Mesothelial cell of epicardium (in vitro differentiated cells): ENCODE measurements at places on chromosomes 6 and 20.

GRCh38 chr6:16043171-16044135, 85.4 kb upstream of the MYLIP start:
- DNase-seq = no peak

DNA sequence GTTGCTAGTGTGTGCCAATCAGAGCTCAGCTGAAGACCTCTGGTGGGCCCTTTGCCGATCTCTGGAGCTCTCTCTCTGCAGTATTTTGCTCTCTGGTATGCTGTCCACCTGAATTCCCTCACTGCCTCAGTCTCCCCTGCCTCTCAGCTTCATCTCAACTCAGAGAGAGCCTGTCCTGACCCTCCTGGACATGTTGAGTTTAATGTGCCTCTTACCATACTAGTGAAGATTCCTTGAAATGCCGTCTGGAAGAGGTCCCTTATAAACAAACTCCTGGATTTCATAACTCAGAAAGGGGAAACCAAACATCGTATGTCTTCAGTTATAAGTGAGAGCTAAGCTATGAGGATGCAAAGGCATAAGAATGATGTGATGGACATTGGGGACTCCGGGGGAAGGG, 231.1 kb upstream of the ZNF217 start:
- no peak for DNase-seq

- DNase-seq = no peak
These were observed 268.4 kb downstream of the ADGRG6 start for GRCh38 chr6:142570221-142570671.

DNA sequence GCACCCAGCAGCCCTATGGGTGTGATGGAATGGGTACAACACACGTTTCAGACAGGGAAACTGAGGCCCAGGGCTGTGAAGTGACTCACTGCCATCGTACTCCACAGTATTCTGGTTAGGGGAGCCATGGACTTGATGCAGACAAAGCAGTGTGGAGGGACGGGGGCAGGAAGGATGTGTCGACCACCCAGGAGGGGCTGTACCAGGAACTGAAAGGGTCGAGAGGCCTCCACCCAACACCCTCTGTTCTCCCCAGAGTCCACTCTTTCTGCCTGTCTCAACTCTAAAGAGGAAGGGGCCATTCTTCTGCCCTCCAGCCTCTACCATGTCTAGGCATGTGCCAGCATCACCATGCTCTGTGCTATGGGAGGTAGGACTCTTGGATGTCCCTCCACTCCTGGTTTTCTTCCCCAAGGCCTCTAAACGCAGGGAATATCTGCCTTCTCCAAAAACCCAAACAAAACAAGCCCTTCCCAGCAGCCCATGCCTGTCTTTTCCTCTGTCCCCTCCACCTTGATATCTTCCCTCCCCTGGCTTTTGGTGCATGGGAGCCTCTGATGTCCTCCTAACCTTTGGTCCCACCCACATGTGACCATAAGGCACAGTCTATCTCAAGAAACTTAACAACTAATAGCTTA, 7.4 kb downstream of the SLC22A1 start:
- peak; percentile 10 for DNase-seq

DNA sequence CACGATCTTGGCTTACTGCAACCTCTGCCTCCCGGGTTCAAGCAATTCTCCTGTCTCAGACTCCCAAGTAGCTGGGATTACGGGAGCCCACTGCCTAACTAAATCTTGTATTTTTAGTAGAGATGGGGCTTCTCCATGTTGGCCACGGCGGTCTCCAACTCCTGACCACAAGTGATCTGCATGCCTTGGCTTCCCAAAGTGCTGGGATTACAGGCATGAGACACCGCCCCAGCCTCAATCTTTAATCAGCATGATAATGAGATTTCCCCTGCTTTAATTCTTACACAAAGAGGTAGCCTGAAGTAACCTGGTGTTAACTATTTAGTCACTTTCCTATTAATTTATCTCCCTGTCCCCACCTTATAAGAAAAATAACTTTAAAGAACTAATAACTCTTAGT, 31.3 kb upstream of the TRDN start:
- DNase-seq = no peak

DNA sequence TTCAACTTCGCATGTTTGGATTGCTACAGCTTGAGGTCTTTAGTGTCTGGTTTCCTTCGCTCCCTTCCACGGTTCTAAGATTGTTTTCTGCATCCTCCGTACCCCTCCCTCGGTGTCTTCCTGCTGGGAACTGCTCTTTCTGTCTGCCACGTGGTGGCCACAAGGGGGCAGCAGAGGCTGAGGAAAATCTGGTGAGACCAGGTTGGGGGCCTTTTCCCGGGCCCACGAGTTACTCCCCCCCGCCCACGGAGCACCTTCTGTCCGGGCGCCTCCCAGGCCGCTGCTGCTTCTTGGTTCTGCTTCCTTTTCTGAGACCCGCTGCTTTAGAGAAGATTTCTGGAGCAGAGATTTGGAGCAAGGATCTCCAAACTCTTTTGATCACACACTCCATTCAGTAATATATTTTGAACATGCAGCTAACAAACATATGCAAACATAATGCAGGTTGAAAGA, 21.1 kb upstream of the NOTCH4 start:
- peak; percentile 68 for DNase-seq

DNA sequence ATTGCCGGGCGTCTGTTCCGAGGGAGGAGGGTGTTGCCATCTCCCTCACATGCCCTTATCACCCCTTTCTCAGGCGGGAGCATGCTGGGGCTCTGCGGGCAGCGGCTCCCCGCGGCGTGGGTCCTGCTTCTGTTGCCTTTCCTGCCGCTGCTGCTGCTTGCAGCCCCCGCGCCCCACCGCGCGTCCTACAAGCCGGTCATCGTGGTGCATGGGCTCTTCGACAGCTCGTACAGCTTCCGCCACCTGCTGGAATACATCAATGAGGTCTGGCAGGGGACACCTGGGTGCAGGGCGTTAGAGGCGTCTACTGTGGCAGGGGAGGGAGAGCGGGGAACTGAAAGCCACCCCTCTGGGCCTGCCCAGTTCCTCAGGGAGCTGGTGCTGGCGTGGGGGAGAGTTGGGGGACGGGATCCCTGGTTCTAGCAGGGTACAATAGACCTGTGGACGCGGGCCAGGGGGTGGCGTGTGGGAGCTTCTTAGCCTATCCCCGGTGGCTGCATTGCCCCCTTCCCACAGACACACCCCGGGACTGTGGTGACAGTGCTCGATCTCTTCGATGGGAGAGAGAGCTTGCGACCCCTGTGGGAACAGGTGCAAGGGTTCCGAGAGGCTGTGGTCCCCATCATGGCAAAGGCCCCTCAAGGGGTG, 697 bp downstream of the PPT2 start:
- peak; percentile 70 for DNase-seq

- DNase-seq = no peak
These were observed 1.9 kb upstream of the PAQR8 start for GRCh38 chr6:52360028-52360427.

GRCh38 chr6:6730831-6731230, 142.3 kb downstream of the LY86 start:
- no peak for DNase-seq

GRCh38 chr6:75997696-75998095, 74.8 kb downstream of the IMPG1 start:
- DNase-seq = no peak

- DNase-seq = no peak
These were observed 31.8 kb downstream of the ACSS1 start for GRCh38 chr20:25025986-25026605.

- no peak for DNase-seq
These were observed 25.7 kb upstream of the TCFL5 start for GRCh38 chr20:62887152-62887859.

DNA sequence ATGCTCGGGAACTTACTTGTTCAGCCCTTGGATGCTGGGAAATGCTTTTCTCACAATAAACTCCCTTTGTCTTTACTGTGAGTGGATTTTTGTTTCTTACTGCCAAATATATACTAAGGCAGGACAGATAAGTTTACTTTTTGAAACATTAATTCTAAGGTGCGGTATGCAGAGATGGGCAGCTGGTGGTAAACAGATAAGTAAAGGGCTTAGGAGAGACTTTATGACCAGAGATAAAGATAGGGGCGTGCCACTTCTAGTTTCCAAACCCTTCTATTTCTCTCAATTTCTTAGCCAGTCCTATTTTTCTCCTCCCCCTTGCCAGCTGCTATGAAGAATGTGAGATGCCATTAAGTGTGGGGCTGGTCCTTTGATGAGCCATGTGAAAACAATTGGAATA, 16.3 kb downstream of the SAMD3 start:
- DNase-seq = no peak

DNA sequence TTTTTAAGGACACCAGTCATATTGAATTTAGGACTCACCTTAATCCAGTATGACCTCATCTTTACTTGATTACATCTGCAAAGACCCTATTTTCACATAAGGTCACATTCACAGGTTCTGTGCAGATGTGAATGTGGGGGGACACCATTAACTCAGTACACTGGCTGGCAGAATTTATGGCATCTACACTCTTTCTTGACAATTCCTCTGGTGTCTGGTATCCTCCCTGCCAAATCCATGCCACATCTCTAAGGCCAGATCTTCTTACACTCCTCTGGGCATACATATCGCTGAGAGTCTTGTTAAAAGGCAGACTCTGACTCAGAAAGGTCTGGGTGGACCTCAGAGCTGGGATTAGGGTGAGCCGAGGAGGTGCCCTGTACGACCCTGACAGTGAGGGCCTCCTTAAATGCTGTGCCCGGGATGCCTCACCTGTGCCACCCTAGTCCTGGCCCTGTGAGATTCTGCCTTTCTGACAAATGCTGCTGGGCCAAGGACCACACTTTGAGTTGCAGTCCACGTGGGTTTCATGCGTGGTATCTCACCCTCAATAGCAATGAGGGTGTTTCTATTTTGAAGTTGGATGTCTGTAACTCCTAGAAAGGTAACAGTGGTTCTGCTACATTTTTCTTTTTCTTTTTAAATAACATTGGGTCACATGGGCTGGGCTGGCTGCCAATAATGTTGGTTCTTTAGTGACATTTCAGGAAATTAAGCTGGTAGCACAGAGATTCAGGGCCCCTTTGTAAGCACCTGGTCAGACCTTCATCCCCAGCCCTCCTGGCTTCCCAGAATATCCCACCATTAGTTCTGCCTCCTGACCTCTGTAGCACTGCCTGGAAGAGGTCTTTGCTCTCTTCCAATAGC, 17.2 kb upstream of the LRRN4 start:
- DNase-seq = no peak

DNA sequence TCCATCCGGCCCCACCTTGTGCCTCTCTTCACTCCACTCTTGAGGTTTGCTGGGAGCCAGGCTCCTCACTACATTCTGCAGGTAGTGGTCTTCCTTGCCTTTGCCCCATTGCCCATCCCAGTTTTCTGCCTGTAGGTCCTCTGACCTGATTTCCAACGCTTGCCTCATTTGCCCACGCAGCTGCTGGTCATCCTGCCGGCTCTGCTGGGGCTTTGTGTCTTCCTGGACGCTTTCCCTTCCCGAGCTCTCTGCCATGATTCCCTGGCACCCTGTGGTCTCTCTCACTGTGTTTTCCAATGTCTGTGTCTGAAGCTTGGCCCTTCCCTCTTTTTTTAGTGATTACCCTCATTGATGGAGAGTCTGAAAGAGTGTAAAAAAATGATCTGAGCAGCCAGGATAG, 451.6 kb downstream of the UTRN start:
- no peak for DNase-seq

DNA sequence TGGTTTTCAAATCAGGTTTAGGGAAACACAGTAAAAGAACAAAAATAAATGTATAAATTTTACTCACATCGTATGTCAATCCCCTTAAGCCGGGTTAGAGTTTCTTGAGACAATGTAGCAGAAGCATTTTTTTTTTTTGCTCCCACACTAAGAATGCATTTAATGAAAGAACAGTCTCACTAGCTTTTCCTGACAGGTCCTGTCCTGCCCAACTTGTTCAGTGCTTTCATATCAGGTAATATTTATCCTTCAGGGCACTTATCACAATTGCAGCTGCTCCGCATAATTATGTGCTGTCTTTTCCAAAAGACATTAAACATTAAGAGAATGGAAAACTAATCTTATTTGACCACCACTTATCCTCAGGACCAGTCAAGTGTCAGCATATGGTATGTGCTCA, 632.0 kb downstream of the HTR1B start:
- DNase-seq = no peak

DNA sequence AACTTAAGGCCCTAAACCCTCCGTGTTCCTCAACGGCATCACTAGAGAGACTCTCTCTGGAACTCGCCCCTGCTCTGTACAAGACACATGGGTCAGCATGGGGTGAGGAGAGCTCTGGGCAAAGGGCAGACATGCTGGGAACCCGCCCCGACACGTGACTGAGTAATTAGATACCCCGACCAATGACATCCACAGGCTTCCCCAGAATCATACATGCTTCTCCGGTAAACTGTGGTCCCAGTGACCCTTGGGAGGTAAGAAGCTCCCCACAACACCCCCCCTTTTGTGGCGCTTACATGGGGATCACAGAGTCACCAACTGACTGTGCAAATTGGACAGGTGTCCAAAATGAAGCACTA, 31.7 kb upstream of the RPS6KA2 start:
- DNase-seq = no peak

DNA sequence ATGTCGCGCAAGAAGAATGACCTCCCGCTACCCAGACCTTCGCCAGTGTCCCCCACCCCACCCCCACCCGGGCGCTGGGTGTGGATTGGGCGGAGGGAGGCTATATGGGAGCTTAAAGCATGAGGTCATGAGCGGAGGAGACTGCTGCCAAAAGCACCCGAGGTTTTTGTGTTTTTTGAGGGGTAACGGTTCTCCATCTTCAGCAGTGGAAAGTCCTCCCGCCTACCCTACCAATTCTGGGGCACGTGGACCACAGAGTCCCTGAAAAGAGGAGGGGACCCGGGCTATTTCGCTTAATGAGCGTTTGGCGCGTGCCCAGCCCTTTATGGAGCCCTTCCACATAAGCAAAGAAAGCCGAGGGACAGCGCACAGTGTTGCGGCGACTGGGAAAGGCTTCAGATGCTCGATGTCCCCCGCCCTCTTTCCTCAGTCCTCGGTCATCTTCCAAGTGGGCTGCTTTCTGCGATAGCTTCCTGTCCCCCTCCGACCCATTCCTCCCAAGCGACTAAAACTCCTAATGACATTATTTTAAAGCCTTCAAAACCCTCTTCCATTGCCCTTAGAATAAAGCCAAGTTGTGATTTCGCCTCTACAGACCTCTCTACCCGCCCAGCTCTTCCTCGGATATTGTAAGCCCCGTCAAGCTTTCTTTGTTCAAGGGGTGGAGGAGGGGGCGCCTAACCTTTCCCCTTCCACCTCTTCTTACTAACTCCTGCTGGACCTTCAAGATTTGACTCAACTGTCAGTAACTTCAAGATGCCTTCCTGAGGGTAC, 2.1 kb upstream of the TRERF1 start:
- DNase-seq = no peak

GRCh38 chr20:17668432-17668831, 13.6 kb downstream of the RRBP1 start:
- no peak for DNase-seq

GRCh38 chr6:900716-901605, 208.0 kb upstream of the EXOC2 start:
- no peak for DNase-seq

DNA sequence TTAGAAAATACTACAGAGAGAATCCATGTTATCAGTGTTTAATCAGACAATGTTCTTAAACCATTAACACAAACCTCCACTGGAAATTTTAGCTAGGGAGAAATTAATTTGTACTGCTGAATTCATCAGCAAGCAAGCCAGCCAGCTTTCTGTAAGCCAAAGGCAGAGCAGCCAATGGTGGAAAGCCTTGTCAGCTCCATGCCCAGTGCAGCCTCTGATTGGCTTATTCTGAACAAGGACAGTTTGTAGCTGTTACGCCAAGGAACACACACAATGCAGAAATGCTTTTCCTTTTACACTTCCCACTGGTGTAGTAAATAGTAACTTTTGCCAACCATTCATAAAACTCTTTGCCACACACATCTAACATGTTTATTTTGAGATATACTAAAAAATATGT, 265.0 kb downstream of the TENT5A start:
- DNase-seq = no peak
